ENCODE measurements at places on chromosomes 2 and 18.

DNA sequence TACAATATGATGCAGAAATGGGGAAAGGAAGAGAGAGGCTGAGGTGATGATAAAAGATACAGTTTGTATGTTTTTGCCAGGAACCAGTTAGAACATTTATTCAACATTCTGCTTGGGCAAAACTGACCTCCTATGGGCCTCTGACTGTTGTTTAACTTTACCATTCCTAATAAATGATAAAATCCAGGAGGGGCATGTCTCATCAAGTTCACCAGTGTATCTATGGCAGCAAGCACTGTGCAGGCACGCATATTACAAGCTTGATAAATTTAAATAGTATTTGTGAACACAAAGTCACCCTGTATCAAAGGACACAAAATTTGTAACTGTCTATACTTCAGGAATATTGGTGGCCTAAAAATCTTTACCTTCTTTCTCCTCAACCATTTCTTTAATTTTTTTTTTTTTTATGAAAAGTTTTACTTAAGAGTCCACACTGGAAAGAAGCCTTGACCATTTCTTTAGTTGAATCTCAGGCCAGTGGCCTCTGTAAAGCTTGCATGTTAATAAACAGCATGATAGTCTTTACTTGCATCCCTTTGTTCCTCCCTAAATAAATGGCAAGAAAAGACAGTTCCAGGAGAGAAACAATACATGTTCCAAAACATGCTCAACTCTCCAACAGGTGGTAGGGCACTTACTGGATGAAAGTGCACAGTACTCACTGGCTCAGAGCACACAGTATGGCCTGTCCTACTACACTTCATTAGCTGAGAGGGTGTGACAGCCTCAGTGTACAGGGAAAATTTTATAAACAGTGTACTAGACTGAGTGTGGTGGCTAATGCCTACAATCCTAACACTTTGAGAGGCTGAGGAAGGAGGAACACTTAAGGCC, 52.3 kb downstream of the SOS1 start:
- no peak for DNase-seq

DNA sequence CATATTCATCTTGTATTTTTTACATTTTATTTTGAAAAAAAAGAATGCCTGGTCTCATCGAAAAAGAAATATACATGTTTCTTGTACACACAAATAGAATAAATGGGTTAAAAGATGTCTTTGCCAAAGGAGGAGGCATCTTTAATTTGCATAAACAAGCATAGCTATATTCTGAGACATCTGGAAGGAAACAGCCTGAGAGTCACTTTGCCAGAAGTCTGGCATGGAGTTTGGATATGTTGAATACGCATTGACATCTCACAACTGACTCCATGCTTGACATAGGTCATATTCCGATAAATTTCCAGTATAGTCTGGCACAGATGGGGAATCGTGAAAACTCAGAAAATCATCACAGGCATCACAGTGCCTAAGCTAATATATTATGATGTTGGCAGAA, 1317.5 kb upstream of the CELF4 start:
- no peak for DNase-seq

- DNase-seq, result no peak
These were observed 114.3 kb downstream of the C1D start for GRCh38 chr2:67948506-67948905.

DNA sequence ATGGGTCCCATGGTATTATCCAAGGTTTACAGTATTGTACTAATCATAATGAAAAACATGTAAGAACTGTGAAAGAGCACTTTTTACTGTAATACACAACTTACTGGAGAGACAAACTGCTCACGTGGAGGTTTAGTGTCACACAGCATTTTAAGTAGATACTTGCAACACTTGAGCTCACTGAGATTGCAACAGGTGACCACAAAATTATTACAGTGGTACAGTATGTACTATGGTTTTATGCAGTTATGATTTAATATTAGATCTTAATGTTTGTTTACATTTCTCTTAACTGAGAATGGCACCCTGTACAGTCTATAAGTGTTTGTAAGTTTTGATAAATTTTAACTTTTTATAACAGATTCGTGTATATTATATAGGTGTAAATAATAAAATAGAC, 118.6 kb upstream of the SKOR2 start:
- no peak for DNase-seq

DNA sequence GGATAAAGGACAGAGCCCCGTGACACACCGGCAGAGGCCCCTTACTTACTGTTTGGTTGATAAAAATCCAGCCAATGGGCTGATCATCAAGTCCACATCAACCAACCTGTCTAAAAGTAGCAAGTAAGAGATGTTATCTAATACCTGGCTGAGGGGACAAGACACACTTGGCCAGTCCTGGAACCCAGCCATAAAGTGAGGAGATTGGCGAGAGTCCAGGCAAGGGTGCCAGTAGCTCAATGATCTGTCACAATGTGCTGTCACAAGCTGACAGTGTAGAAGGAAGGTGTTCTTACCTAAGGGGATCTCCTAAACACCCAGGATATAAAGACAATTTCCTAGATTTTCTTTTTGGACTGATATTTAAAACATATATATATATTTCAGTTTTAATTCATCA, 61.7 kb upstream of the IL1R2 start:
- DNase-seq, result no peak

DNA sequence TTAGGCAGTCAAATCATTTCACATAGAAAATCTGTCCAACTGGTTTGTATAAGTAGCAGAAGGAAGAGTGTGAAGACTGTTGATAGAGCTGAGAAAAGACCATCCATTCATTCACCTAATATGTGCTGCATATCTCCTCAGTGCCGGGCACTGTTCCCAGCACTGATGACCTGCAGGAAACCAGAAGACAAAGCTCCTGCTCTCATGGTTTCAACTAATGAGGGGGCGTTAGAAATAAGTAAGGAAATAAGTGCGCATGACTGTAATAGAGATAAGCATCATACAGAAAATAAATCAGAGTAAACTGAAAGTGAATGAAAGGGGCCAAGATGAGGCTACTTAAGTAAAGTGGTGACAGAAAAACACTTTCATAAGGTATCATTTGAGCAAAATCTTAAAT, 427.5 kb upstream of the CDH20 start:
- no peak for DNase-seq

DNA sequence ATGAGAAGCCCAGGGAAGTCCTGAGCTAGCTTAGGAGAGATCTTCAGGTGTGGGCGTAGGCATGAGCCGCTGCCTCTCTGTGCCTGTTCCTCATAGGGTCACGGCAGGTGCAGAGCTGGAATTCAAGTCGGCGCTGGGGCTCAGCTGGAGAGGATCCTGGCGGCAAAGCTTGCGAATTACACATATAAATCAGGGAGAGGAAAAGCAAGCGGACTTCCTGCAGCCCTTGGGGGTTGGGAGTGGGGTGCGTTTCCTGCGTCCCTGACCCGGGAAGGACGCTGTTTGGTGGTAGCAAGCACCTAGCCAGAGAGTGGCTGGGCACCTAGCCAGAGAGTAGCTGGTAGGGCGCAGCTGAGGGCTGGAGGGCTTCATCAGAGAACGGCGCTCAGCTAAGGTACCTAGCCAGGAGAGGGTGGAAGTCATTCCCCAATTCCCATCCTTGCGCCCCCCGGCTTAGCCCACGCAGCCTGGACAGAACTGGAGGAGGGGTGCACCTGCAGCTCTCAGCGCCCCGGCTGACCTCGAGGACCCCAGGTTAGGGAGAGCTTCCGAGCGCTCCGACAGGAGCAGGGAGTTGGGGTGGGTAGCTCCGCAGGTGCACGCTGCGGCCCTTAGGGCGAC, 459 bp upstream of the EFR3B start:
- DNase-seq, result peak; percentile 64

DNA sequence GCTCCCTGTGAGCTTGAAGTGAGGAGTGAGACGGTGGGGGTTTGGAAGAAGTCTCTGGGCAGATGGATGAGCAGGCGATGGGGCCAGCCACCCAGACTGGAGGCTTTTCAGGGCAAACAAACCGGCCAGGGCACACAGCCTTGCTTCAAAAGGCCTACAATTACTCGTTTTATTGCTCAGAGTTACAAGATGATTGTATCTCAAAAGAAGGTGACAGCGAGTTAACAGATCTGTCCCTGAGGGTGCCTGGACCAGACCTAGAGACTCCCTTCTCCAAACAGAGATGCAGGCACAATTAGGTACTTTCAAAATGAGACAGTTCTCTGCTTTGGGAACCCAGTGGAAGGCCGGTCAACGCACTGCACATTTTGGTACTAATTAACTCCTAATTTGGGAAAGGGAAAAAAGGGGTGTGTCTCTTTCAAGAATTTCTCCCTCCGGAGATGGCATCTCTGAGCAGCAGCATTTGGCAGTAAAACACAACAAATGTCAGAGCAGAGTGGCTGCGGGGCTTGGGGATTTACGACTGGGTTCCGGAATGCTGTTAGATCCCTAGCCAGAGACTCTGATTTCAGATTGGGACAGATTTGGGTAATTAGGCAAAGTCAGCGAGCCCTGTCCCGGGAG, 226.7 kb downstream of the TTC32 start:
- DNase-seq, result peak; percentile 30

DNA sequence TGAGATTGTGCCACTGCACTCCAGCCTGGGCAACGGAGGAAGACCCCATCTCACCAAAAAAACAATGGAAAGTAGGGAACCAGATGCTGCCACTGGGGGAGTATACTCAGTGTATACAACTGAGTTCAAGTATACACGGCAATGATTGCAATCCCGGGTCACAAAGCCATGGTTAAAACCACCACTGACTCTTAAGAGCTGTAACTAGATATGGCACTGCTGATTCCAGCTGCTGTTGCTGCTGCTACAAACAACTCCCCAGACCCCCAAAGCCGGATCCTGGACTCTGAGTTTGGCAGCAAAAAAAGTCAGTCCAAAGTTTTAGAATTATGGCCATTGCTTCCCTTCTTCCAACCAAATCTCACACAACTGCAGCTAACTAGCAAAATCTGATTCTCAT, 43.7 kb upstream of the COX7A2L start:
- DNase-seq, result no peak

GRCh38 chr2:161416708-161417437, 776 bp downstream of the TBR1 start:
- DNase-seq, result no peak

DNA sequence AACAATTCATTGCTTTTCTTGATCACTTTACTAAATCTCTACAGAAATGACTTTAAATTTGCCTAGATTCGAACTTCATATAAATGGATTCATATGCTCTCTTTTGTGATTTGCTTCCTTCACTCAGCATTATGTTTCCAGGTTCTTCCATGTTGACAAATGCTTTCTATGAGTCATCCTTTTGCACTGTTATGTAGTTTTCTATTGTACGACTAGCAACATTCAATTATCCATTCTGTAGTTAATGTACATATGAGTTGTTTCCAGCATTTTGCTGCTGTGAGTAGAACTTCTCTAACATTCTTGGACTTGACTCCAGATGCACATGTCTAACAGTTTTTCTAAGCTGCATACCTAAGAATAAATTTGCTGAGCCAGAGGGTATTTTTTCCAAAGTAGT, 66.5 kb upstream of the NEUROD1 start:
- DNase-seq, result no peak

DNA sequence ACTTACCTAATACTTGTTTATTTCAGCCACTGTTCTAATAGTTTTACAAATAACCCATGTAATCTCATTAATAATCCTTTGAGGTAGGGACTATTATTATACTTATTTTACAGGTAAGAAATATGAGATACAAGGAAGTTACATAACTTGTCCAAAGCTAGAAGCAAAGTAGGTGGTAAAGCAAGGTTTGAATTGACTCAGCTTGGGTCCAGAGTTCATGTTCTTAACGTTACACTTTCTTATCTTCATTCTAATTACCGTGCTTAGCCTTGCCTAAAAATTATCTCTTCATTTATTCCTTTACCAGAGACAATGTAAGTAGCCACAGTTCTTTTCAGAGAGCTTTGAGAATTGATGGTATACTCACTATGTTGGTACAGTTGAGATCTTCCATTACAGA, 743.6 kb downstream of the KCNJ3 start:
- DNase-seq, result no peak

- no peak for DNase-seq
These were observed 363.7 kb upstream of the FSIP2 start for GRCh38 chr2:185374878-185375277.

DNA sequence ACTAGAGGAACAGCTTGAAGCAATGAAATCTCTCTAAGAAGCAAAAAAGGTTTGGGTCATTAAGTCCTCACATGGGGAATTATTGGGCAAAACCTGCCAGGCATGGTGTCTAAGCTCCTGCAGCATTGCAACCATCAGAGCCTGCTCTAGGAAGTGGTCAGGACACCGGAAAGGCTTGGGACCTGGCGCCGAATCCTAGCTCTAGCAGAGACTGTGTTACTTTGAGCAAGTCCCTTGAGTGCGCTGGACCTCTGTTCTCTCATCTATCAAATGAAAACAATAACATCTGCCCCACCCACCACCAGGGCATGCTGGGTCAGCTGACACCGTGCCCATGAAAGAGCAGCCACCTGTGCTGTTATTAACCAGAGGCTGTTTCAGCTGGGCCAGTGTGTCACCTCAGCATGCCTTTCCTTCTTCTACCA, 6.3 kb downstream of the TMEM127 start:
- DNase-seq, result no peak

- no peak for DNase-seq
These were observed 19.4 kb downstream of the KCNG2 start for GRCh38 chr18:79816981-79817606.

DNA sequence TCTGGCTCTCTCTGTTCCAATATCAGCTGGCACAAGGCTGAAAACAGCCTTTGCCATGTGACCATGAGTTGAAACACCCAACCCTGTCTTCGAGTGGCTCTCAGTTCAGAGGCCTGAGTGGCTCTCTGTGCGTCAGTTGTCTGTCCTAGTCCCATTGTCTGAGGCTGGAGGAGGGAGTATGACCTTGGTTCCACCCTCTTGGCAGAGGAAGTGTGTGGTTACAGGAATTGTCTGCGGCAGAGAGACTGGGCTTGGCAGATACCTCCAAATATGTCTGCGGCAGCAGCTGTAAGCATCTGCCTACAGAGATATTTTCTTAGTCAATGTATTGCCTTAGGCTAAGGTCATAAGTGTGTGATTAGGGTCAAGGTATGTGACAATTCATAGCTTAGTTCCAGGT, 32.6 kb downstream of the CNGA3 start:
- DNase-seq, result no peak

GRCh38 chr2:209663139-209663538, 108.5 kb upstream of the UNC80 start:
- DNase-seq, result peak; percentile 6

- DNase-seq, result no peak
These were observed 41.0 kb upstream of the MGAT4A start for GRCh38 chr2:98771721-98772524.

DNA sequence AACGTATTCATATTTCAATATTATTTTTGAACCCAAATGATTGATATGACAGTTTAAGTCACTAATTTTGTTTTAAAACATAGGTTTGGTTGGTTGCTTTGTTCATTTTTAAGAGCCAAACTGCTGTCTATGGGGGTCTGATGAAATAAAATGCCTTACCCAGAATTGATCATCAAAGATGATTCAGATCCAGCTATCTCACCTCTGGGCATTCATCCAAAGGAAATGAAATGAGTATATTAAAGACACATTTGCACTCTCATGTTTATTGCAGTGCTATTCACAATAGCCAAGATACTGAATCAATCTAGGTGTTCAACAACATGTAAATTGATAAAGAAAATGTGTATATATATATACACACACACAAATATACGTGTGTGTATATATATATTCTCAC, 326.9 kb upstream of the GULP1 start:
- DNase-seq, result no peak

- no peak for DNase-seq
These were observed 70.0 kb downstream of the ATP9B start for GRCh38 chr18:79139206-79139605.
